ENCODE measurements at places on chromosomes 12 and 14. TPM values are rescaled to one million over a fixed set of nuclear protein-coding genes. Genes with fewer than 3 reads are reported as not detected.
A peak's percentile ranks its signal among the peaks of the same experiment; 100 is the strongest.

Gene RDH12
- total RNA-seq: 0.25 TPM

Gene NANOG
- 0.49 TPM for total RNA-seq

Gene DEGS2
- total RNA-seq: 7.4 TPM

Gene ANGEL1
- total RNA-seq: 19.5 TPM

Gene PAPLN
- total RNA-seq: 18.0 TPM

Gene COX8C
- not detected for total RNA-seq

Gene CDKN1B
- total RNA-seq: 89.4 TPM

Gene RASAL1
- 0.58 TPM for total RNA-seq

DNA sequence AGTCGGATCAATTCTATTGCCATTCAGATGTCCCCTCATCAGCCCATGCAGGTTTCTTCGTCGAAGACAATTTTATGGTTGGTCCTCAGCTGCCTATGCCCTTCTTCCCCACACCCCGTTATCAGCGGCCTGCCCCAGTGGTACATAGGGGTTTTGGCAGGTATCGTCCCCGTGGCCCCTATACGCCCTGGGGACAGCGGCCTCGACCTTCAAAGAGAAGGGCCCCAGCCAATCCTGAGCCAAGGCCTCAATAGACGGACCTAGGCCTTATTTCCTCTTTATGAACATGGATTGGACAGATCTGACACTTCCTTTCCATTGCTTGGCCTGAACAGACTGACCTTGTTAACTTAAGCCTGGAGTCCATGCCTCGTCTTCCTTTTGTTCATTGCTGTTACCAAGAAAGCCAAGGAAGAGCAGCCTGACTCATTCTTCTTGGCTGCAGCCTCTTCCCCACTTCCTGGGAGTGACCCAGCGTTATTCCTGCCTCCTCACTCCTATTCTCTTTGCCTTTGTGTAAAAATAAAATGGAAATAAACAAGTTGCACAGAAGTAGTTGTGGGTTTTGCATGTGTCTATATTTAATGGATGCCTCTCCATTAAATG lies 156.5 kb upstream of the AMIGO2 start:
- DNase-seq: no peak

GRCh38 chr12:46303039-46303666 lies 34.3 kb upstream of the SLC38A1 start:
- DNase-seq: no peak

GRCh38 chr14:74459289-74459946 lies 33.4 kb upstream of the SYNDIG1L start:
- peak; percentile 23 for DNase-seq

- DNase-seq: no peak
Observed at GRCh38 chr12:113241191-113242025, 20.1 kb downstream of the TPCN1 start.

GRCh38 chr14:106877517-106877916 lies 1351.1 kb downstream of the TMEM121 start:
- DNase-seq: no peak

DNA sequence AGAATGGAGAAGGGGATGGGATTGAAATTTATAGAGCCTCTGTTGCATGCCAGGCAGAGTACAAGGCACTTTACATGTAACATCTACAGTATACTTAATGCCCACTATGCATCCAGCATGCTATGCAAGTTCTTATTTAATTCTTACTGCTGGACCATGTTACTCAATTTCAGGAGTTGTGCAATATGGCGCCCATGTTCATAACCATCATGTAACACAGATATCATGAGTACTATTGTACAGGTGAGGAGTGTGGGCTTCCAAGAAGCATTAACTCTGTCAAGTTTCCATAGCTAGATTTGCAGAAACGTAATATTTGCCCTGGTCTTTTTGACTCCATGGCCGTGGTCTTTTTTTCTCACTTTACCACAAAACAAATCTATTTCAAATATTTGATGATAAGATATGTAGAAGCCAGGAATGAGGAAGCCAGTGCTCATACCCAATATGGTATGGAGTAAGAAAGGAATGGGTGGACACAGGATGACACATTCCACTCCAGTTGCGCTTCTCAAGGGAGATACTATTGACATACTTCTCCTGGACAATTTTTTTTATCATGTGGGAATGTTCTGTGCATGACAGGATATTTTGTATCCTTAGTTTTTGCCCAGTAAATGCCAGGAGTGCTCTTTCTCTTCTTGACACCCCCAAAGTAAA lies 191.8 kb downstream of the C12orf75 start:
- no peak for DNase-seq

DNA sequence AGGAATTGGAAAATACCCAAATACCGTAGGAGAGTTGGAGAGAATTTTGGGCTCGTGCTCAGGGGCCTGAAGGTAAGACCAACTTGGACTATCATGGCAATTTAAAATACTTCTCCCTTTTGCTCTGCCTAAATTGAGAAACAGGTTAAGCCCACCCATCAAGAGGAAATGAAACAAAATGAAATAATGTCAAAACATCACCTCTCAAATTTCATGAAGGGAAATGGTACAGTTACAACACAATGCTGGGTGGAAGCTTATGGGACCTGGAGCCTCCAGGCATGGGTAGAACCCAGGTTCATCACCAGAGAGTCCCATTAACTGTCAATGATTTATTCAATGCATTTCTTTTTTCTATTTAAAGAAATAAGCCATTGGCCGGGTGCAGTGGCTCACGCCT lies 33.7 kb downstream of the FOS start:
- DNase-seq: no peak

GRCh38 chr12:7668171-7668570 lies 2.5 kb upstream of the APOBEC1 start:
- DNase-seq: no peak

DNA sequence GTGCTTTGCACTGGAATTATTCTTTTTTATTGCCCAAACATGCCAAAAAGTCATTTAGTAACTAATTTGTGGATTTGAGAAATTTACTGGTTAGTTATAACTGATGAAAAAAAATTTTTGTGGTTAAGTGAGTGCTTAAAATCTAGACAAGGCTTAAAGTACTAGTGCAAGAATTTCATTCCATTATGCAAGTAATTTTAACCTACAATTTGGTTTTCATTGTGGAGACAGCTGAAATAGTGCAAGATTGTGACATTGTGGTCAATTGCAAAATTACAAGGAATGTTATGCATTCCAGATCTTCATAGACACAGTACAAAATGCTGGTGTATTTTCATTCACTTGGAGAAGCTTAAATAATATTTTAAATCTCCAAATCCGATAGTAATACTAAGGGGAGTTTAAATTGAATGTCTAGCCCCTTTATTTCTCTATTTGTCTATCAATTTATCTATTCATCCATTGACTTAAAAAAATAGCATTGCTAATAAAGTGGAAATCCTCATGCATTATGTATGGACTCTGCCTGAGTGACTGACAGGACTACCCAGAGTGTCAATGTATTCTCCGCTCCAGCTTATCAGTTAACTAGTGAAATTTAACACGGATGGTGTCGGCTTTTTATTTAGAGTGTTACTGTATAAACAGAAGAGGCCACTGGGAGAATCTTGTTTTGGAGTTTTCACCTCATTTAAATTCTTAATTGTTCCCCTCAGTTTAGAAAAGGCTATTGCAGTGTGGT lies 125.9 kb downstream of the ALX1 start:
- DNase-seq: no peak

DNA sequence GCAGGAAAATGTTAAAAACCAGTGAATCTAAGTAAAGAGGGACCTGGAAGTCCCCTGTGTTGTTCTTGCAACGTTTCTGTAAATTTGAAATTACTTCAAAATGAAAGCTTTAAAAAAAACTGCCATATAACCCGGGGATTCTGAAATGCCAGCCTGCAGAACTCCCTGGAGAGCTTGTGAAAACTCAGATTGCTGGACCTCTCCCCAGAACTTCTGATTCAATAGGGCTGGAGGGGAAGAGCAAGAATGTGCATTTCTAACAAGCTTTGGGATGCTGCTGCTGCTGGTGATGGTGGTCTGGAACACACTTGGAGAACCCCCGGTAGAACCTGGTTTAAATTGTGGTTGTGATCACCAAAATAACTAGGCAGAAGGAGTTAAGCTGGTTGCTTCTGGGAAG lies 300.0 kb upstream of the NOS1 start:
- DNase-seq: no peak

GRCh38 chr12:47903151-47903611 lies 1.6 kb downstream of the VDR start:
- DNase-seq: peak; percentile 35

- peak; percentile 56 for DNase-seq
Observed at GRCh38 chr14:28635387-28635786, 131.2 kb upstream of the FOXG1 start.

DNA sequence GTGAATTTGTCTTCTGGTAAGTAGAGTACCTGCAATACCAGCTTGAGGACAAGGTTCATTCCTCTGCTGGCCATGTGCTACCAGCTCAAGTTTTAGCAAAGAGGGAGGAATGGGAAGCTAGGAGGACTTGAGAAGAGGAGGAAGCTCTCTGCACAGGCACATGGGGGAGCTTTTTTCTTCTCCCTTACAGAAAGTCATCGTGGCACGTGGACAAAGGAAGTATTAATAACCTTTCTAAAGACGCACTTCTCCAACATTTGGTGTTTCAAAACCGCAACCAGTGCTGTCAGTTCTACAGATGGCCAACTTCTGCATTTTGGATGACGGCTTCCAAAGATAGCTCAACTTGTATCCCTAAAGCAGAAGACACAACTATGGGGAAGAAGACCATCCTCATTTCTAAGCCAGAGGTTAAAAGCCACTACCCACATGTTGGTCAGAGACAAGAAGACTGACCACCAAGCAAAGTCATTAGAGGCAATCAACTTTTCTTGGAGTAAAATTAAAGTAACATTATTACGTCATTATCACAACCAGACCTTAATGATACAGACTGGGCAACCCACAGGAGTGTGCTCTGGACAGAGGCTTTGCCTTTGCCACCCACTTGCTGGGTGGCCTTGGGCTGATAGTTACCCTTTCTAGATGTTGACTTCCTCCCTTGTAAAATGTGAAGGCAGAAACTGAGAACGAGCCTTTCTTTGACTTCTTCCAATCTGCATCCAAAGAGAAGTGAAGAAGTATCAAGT lies 12.3 kb upstream of the TMED10 start:
- DNase-seq: peak; percentile 27

DNA sequence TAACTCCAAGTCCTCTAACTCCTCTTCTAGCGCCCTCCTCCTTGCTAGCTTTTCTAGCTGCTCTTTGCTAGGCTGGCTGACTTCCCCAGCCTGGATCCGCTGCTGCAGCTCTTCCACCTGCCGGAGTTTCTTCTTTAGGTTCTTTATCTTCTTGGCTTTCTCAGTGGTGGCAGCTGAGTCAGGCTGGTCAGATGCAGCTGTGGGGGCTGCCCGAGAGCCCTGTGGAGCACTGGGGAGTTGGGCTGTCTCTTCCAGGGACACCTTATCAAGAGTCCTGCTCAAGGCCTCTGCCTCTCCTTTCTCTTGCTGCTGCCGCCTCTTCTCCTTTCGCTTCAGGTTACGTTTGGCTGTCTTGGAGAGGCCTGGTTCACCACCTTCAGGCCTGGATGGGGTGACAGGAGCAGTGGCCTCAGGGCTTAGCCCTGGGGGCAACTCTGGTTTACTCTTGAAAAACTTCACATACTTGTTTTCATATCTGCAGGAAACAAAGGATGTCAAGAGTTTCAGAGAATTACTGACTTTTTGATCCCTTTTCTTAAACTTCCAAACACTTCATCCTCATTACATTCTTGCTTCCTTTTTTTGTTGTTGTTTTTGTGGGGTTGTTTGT lies 25.7 kb downstream of the PYM1 start:
- no peak for DNase-seq

GRCh38 chr14:36194663-36195062 lies 18.1 kb upstream of the PTCSC3 start:
- no peak for DNase-seq

- no peak for DNase-seq
Observed at GRCh38 chr14:65849091-65849490, 436.6 kb downstream of the FUT8 start.

DNA sequence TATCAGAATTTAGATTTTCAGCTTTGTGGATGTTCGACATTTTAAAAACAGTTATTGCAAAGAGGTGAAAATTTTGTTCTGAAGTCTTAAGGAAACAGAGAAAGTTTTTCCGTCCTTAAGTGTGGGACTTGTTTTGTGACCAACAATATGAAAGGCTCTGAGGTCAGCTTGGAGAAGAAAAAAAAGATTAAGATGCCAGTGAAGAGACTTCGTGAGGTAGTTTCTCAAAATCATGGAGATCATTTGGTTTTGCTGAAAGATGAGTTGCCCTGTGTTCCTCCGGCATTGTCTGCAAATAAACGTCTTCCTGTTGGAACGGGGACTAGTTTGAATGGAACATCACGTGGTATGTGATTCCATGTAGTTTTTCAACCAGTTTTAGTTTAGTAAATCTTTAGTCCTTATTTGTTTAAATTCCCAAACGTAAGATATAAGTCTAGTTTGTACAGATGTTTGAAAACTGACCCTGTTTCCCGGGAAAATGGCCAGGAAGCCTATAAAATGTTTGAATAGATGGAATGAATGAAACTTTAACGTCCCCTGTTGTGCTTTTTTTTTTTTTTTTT lies 682 bp downstream of the KIAA0586 start:
- DNase-seq: peak; percentile 74

DNA sequence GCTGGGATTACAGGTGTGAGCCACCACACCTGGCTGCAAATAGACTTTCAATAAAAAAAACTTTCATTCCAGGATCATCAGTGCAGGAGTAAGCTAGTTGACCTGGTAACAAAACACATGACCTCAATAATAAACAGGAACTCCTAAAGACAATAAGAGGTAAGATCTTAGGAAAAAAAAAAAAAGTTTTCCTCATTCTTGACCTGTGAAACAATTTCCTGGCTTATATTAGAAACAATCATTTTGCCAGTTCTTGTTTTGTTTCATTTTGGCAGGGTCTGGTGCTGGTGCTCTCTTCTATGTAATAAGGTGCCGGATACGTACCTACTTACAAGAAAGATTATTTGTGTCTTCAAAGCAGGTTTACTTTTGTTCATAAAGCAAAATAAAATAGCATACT lies 90.6 kb upstream of the AMN1 start:
- no peak for DNase-seq

- no peak for DNase-seq
Observed at GRCh38 chr12:4220536-4221257, 52.9 kb upstream of the CCND2 start.

GRCh38 chr14:101796479-101796878 lies 35.0 kb downstream of the PPP2R5C start:
- no peak for DNase-seq

DNA sequence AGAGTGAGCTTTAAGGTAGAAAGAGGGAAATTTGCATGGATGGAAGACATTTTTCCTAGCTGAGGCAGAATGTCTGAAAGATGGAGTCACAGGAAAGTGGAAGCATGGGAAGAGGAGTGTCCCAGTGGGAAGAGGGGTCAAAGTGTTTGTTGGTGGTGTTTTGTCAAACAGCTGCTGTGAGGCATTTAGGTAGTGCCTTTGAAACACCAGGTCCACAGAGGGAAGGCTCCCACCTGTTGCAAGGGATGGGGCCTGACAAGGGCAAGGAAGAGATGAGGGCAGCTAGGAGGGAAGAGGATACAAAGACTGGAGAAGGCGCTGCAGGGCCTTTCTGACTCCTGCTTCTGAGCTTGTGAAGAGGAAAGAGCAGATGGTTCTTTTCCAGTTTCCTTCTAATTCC lies 91.8 kb upstream of the CISTR start:
- no peak for DNase-seq
